ENCODE measurements at places on chromosomes 3 and 15. TPM values are rescaled to one million over a fixed set of nuclear protein-coding genes. Genes with fewer than 3 reads are reported as not detected.

The EPHA6 gene
- 0.26 TPM for total RNA-seq

The PROK2 gene
- 0.32 TPM for total RNA-seq

The RARB gene
- total RNA-seq = 8.1 TPM

The LRRC3B gene
- total RNA-seq = not detected

- H3K27ac ChIP-seq = no peak overlapping the region
- no peak for DNase-seq
- H3K36me3 ChIP-seq = no peaks in the 10 kb centered on the region
- no peak overlapping the region for H3K4me3 ChIP-seq
- H3K27me3 ChIP-seq = no peaks in the 10 kb centered on the region
Measured at GRCh38 chr3:14280326-14280725, 101.7 kb downstream of the LSM3 start.

DNA sequence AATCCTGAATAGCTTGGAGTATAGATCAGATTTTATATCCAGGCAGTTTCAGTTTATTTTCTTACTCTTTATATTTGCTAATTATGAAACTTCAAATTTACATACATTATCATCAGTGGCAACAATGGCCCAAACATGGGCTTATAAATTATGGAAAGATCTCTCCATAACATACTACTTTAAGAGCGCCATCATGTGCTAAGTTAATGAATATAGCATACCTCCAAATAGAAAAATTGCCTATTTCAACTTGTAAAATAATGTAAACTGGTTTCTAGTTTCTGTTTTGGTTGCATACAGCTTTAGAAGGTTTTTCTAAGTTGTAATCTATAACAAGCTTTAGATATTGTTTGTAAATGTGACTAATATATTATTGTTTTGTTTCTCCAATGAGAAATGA lies 531.3 kb upstream of the UBE2E2 start:
- no peak for DNase-seq
- H3K4me3 ChIP-seq = no peak overlapping the region
- H3K27me3 ChIP-seq = no peaks in the 10 kb centered on the region
- H3K27ac ChIP-seq = no peak overlapping the region

GRCh38 chr3:110528305-110529121 lies 543.1 kb upstream of the NECTIN3 start:
- H3K4me3 ChIP-seq = no peak overlapping the region
- no peaks in the 10 kb centered on the region for H3K27me3 ChIP-seq
- H3K4me1 ChIP-seq = no peaks in the 10 kb centered on the region
- DNase-seq = no peak
- H3K27ac ChIP-seq = no peak overlapping the region

DNA sequence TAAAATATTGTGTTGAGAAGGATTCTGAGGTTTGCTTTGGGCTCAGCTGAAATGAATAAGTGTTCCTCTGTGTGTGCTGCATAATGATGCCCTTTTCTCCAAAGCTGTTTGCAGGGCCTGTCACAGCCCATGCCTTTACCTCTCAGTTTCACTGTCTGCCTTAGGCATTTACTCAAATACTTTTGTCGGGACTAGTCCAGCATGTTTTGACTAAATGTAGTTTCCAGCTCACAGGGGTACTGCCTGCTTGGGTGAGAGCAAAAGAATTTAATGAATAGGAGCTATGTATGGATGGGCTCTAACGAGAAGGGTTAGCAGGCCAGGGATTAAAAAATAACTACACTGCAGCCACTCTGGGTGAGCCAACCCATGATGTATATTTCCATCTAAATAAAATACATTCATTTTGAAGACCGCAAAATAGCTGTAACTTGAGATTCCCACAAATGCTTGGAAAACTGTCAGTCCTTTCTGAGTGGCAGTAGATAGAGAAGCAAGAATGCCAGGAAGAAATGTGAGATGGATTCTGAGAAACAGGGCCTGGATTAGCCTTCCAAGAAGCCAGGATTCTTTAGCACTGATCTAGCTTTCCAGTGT lies 549.2 kb upstream of the TBL1XR1 start:
- no peak overlapping the region for H3K27ac ChIP-seq
- H3K4me3 ChIP-seq = no peak overlapping the region
- no peaks in the 10 kb centered on the region for H3K27me3 ChIP-seq
- DNase-seq = no peak

- H3K36me3 ChIP-seq = no peaks in the 10 kb centered on the region
- no peak overlapping the region for H3K4me3 ChIP-seq
- no peaks in the 10 kb centered on the region for H3K4me1 ChIP-seq
- H3K27me3 ChIP-seq = no peaks in the 10 kb centered on the region
Measured at GRCh38 chr3:191424881-191425280, 36.1 kb upstream of the PYDC2 start.

GRCh38 chr3:185680231-185680630 lies 94.1 kb downstream of the SENP2 start:
- no peak for DNase-seq
- H3K36me3 ChIP-seq = no peaks in the 10 kb centered on the region
- no peak overlapping the region for H3K4me3 ChIP-seq
- H3K27me3 ChIP-seq = no peaks in the 10 kb centered on the region

- peaks cover 96% of the 10 kb centered on the region for H3K4me1 ChIP-seq
- H3K4me3 ChIP-seq = no peak overlapping the region
- no peaks in the 10 kb centered on the region for H3K36me3 ChIP-seq
- no peak for DNase-seq
Measured at GRCh38 chr15:31333119-31333518, 6.5 kb downstream of the KLF13 start.

- H3K4me3 ChIP-seq = no peak overlapping the region
- no peaks in the 10 kb centered on the region for H3K27me3 ChIP-seq
- no peaks in the 10 kb centered on the region for H3K36me3 ChIP-seq
Measured at GRCh38 chr3:128851601-128852000, 27.8 kb upstream of the ACAD9 start.

- H3K4me3 ChIP-seq = no peak overlapping the region
- peaks cover 8% of the 10 kb centered on the region for H3K4me1 ChIP-seq
- DNase-seq = no peak
Measured at GRCh38 chr3:52308308-52308707, 7.8 kb upstream of the DNAH1 start.

DNA sequence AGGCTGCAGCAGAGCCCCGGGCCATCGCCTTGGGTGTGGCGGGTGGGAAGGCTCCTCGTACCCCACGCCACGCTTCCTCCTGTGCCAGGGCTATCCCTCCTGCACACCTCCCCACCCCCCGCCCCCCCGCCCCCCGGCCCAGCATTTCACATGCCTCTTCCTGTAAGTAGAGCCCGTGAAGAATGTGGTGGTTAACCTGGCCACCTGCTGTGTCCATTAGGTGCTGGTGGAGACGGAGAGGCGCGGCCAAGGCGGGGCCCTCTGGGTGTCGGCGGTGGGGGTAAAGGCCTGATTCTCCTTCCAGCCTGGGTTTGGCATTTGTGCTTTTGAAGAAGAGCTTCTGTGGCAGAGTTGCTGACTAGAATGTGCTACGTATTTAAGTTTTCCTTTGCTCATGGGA lies 127.8 kb downstream of the CHDH start:
- H3K27me3 ChIP-seq = peaks cover 5% of the 10 kb centered on the region
- no peaks in the 10 kb centered on the region for H3K4me1 ChIP-seq
- no peak overlapping the region for H3K4me3 ChIP-seq
- H3K27ac ChIP-seq = no peak overlapping the region
- H3K36me3 ChIP-seq = no peaks in the 10 kb centered on the region

- no peaks in the 10 kb centered on the region for H3K27me3 ChIP-seq
- DNase-seq = no peak
- no peak overlapping the region for H3K4me3 ChIP-seq
- H3K36me3 ChIP-seq = no peaks in the 10 kb centered on the region
- no peak overlapping the region for H3K27ac ChIP-seq
Measured at GRCh38 chr3:156207802-156208685, 87.7 kb downstream of the KCNAB1 start.

GRCh38 chr15:60396100-60396499 lies 1.7 kb downstream of the ANXA2 start:
- peak overlapping the region; percentile 95 for H3K27ac ChIP-seq
- H3K4me3 ChIP-seq = peak overlapping the region; percentile 76
- H3K4me1 ChIP-seq = peaks cover 50% of the 10 kb centered on the region
- H3K27me3 ChIP-seq = peaks cover 25% of the 10 kb centered on the region
- H3K36me3 ChIP-seq = no peaks in the 10 kb centered on the region
- no peak for DNase-seq

DNA sequence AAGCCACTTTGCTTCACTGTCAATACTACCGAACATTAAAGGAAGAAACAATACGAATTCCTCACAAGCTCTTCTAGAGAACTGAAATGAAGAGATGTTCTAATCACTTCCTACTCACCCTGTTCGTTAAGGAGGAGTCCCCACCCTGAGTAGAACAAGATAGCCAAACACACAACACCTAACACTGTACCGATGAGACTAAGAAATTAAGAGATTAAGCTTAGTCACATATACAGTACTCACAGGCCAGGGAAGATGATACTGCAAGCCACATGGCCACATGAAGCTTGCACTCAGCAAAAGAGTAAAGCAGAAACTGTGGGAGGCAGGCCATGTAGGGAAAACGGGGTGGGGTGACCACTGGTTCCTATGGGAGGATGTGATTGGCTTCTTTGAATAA lies 48.0 kb downstream of the CGGBP1 start:
- H3K4me3 ChIP-seq = no peak overlapping the region
- no peak overlapping the region for H3K27ac ChIP-seq
- no peaks in the 10 kb centered on the region for H3K27me3 ChIP-seq

DNA sequence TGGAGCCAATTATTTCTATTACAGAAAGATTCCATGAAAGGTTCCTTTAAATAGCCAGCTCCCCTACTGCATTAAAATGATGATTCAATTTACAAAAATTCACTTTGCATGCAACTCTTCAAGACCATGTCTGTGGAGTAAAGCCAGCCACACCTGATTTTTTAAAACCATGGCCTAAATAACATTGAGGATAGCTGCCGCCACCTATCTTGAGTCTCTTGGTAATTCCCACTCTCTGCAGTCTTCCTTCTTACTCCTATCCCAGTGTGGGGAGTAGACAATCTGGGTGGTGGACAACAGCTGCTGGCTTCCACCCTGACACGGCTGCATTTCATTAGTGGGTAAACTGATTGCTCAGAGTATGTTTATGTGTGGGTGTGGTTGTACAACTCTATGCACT lies 10.7 kb downstream of the LRTM1 start:
- H3K4me3 ChIP-seq = no peak overlapping the region
- no peak overlapping the region for H3K27ac ChIP-seq
- DNase-seq = no peak
- H3K27me3 ChIP-seq = no peaks in the 10 kb centered on the region
- H3K4me1 ChIP-seq = no peaks in the 10 kb centered on the region

- no peak overlapping the region for H3K27ac ChIP-seq
- H3K4me3 ChIP-seq = no peak overlapping the region
- no peaks in the 10 kb centered on the region for H3K36me3 ChIP-seq
- DNase-seq = no peak
- no peaks in the 10 kb centered on the region for H3K4me1 ChIP-seq
Measured at GRCh38 chr15:37223089-37223488, 122.7 kb upstream of the MEIS2 start.

- H3K4me3 ChIP-seq = no peak overlapping the region
- no peak overlapping the region for H3K27ac ChIP-seq
- H3K36me3 ChIP-seq = no peaks in the 10 kb centered on the region
- no peaks in the 10 kb centered on the region for H3K4me1 ChIP-seq
- DNase-seq = no peak
Measured at GRCh38 chr3:40337136-40338108, 27.9 kb downstream of the EIF1B start.

GRCh38 chr15:71932689-71933088 lies 122.3 kb downstream of the NR2E3 start:
- no peak overlapping the region for H3K27ac ChIP-seq
- DNase-seq = no peak
- no peaks in the 10 kb centered on the region for H3K27me3 ChIP-seq
- no peaks in the 10 kb centered on the region for H3K4me1 ChIP-seq

- H3K27me3 ChIP-seq = no peaks in the 10 kb centered on the region
- H3K4me3 ChIP-seq = no peak overlapping the region
- H3K4me1 ChIP-seq = no peaks in the 10 kb centered on the region
- no peak overlapping the region for H3K27ac ChIP-seq
- no peaks in the 10 kb centered on the region for H3K36me3 ChIP-seq
Measured at GRCh38 chr15:36235173-36235572, 344.3 kb upstream of the CDIN1 start.

DNA sequence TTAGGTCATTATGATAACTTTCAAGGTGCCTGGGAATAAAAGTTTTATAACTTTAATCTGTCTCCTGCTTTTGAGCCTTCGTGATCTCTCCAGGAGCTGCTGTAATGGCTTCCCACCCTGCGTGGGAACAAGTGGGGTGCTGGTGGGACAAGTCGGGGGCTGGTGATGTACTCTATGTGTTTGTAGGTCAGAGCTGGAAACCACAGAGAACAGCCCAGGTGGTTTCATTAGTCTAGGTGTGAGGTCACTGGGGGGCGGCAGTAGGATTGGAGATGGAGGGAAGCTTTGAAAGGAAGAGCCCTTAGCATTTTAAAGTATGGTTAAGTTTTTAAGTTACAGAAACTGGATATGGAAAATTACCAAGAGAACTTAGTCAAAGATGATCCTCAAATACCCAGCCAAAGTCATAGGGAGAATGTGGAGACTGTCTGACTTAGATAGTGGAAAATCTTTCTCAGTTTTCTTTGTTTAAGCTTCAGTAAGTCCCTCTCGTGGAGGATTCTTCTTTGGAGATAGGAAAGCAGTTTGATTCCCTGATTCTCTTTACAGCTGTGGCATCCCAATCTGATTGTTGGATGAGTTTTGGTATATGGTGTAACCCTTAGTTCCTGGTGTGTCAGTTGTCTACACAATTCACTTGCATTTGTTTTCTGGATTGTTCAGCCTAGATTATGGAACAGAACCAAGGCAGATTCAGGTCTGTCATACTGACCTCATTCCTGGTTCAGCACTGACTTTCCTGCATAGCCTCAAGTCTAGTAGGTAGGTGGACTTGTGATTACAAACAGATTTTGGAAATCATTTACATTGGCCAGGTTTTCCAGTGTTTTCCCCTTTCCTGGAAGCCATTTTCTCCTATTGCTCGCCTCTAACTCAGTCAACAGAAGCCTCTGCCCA lies 115.6 kb downstream of the FNDC3B start:
- peaks cover 39% of the 10 kb centered on the region for H3K4me1 ChIP-seq
- no peaks in the 10 kb centered on the region for H3K36me3 ChIP-seq
- peak overlapping the region; percentile 92 for H3K27ac ChIP-seq
- H3K27me3 ChIP-seq = no peaks in the 10 kb centered on the region

DNA sequence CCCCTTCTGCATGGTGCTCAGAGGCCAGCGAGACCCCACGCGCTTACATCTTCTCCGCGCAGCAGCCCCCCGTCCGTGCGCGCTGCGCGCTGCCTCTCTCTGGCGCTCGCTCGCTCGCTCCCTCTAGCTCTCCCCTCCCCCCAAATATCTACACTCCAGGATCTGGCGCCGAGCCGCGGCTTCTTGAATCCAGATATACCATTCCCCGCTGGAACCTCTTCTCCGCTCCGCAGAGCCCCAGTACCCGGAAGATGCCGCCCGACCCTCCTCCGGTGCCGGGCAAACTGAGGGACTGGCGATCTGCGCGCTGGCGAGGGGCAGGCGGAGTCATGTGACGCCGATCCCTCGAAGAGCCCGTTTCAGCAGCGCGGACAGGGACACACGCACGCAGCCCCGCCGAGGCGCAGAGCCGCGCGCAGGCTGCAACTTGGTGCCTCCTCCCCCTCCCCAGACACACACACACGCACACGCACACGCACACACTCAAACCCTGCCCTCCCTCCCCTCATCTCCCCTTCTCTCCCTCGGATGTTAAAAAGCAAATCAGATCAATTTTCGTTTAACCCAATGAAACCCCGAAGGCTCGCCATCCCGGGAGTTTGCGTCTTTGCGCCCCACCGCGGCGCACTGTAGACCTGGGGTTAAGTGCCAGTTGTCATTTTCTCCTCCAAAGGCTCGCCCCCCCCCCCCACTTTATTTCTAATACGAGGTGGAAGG lies at the start of gene RASGRF1:
Gene RASGRF1 (minus strand): TSS at position 294 of the 717 bp plus-strand sequence. CDS start 282 bp downstream, at position 12.
- no peak within 1 kb of the TSS for H3K27ac ChIP-seq
- peaks cover 44% of the 10 kb centered on the region for H3K27me3 ChIP-seq
- peak; percentile 13 for DNase-seq
- peak within 1 kb of the TSS; percentile 33 for H3K4me3 ChIP-seq
- peaks cover 14% of the 10 kb centered on the region for H3K4me1 ChIP-seq
